Activated CD4-positive, alpha-beta T cell treated with anti-CD3 and anti-CD28 coated beads, Interleukin-10, Interleukin-2, amounts not matched to agents 100 ng/mL and 50 ng/mL, durations not matched to agents 16 hours and 8 hours (primary cell): ENCODE measurements at places on chromosomes 7 and 10.

DNA sequence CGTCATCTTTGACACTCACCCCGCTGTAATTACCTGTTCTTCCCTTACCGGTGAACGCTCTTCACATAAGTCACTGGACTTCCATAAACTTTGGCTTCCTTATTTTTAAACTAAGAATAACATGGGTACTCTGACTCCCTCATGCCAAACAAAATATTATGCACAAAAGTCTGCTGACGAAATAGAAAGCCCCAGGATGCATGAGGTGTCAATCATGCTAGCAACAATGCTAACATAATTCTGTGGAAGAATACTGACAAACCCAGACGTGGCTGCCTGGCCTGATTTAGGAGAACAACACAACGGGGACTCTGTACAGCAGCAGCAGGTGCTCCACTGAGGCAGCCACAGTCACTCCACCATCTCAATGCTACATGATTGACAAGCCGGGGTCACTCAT lies 137.5 kb downstream of the CCDC71L start:
- DNase-seq: no peak

GRCh38 chr10:88281592-88282347 lies 301.3 kb downstream of the RNLS start:
- peak; percentile 25 for DNase-seq

GRCh38 chr7:46131916-46132795 lies 211.1 kb upstream of the IGFBP3 start:
- DNase-seq: no peak

DNA sequence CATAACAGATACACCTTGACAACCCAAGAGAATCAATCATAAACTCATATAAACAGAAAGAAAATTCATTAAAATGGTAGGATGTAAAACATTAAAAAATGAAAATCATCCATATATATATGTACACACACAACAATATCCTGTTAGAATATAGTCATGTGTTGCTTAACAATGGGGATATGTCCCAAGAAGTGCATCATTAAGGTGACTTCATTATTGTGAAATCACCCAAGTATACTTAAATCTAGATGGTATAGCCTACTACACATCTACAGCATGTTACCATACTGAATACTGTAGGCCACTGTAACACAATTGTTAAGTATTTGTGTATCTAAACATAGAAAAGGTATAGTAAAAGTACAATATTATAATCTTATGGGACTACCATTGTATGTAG lies 115.8 kb upstream of the TMEM168 start:
- DNase-seq: no peak

DNA sequence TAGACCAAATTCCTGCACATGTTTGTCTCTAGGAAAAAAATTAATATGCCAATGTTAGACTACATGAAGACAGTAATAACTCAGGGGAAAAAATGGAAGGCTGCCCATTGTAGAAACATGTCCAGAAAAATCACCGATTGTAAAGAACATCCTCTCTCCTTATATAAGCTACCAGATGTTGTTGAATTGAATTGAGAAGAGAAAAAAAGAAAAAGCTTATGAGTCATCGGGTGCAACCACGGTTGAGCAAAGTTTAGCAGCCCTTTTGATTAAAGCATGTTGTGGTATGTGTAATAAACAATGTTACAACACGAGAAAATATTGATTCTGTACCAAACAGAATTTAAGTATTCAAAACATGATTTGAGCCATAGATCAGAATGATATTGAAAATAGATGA lies 102.3 kb upstream of the ARHGAP21 start:
- DNase-seq: peak; percentile 57

DNA sequence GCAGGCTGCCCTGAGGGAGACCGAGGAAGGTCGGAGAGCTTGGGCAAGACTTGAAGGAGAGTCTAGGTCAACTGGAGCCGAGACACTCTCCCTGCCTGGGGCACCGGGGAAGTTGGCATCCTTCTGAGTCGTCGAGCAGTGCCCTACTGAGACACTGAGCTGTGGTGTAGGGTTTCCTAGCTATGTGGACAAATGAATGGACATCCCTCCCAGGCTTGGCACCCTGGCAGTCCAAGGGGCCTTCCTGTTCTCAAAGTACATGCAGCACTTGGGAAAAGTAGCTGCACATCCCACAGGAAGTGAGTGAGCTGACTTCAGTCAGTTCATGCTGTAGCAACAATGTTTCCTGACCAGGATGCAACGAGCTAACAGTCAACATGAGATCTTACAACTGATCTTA lies 57.2 kb upstream of the INPP5A start:
- no peak for DNase-seq

- DNase-seq: peak; percentile 25
These were observed 330.1 kb upstream of the PHF14 start for GRCh38 chr7:10643545-10643944.

DNA sequence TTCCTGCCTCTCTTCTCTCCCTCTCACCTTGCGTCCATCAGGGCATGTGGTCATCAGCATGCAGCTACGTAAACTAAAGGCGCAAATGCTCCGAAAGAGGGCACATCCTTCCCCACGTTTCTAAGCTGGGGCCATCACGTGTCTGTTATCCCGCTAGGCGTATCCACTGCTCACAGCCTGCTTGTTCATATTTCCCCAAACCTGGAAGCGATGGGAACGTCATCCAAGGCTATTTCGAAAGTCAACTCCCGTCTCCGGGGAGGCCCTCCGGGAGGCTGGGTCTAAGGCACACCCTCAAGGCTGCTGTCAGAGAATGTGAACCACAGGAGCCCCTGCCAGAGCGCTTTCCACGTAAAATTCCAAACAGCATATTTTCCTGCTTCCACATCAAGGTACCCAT lies 199.2 kb downstream of the DIP2C start:
- DNase-seq: no peak

DNA sequence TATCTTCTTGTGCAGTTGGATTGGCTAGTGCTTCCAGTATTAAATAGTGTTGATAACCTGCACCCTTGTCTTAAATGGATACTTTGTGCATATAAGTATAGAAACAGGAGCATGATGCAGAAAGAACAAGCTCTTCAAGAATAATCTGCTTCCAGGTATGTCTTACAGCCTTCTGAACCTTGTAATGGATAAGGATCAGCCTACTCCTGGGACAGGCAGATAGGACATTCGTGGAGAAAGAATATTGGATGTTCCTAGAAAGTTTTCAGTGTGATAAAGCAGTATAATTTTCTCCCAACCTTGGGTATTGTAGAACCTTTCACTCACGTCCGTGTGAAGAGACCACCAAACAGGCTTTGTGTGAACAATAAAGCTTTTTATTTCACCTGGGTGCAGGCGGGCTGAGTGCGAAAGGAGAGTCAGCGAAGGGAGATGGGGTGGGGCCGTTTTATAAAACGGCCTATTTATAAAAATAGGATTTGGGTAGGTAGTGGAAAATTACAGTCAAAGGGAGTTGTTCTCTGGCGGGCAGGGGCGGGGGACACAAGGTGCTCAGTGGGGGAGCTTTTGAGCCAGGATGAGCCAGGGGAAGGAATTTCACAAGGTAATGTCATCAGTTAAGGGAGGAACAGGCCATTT lies 27.2 kb downstream of the C1GALT1 start:
- no peak for DNase-seq

- DNase-seq: no peak
These were observed 39.7 kb upstream of the COL1A2 start for GRCh38 chr7:94354953-94355352.

GRCh38 chr10:86693275-86693674 lies 25.0 kb downstream of the LDB3 start:
- no peak for DNase-seq
